ENCODE measurements at places on chromosomes 2 and 18.

GRCh38 chr2:101036562-101036961 lies 34.5 kb downstream of the RPL31 start:
- no peak for DNase-seq
- H3K27ac ChIP-seq, result no peak overlapping the region
- no peaks in the 10 kb centered on the region for H3K36me3 ChIP-seq
- H3K27me3 ChIP-seq, result no peaks in the 10 kb centered on the region

DNA sequence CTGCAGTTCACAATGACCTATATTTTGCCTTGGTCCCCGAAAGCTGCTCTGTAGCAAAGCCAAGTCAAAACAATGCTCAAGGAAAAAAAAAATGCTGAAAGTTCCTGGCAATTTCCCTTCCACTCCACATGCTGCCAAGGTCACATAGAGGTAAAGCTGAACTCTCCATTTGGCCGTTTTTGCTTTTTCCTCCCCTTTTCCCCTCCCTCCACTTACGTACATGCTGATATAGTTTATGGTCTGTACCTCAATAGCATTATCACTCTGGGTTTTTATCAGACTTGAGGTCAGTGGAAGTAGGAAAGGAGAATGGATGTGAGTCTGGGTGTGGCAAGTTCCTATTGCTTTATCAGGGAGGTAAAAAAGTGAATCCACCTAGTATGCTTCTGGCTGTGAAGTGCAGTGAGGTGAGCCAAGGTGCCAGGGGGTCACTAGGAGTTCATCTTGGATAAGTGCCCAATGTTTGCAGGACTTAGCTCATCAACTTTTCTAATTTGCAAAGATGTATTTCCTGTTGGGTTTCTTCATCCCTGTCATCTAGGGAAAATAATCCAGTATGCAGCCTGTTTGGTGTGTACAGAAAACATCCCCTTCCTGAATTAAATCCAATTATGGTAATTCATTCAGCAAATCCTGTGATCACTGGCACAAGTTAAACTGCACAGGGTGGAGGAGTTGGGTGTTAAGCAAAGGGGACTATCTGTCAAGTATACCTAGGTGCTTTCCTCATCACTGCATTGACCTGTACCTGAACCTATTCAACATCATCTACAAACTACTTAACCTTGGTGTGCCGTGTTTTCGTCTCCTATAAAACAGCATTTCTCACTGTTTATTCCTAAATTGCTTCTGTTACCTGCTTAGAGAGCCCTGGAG lies 124.3 kb upstream of the CYP26B1 start:
- no peak overlapping the region for H3K4me3 ChIP-seq
- no peak overlapping the region for H3K27ac ChIP-seq
- H3K4me1 ChIP-seq, result no peaks in the 10 kb centered on the region
- no peaks in the 10 kb centered on the region for H3K27me3 ChIP-seq

GRCh38 chr2:40511661-40512213 lies 59.8 kb upstream of the SLC8A1 start:
- H3K36me3 ChIP-seq, result no peaks in the 10 kb centered on the region
- H3K4me3 ChIP-seq, result no peak overlapping the region
- no peak overlapping the region for H3K27ac ChIP-seq

GRCh38 chr2:240021488-240022104 lies 3.5 kb downstream of the NDUFA10 start:
- peaks cover 23% of the 10 kb centered on the region for H3K36me3 ChIP-seq
- no peak overlapping the region for H3K4me3 ChIP-seq
- no peak overlapping the region for H3K27ac ChIP-seq
- H3K4me1 ChIP-seq, result peaks cover 21% of the 10 kb centered on the region
- no peaks in the 10 kb centered on the region for H3K27me3 ChIP-seq
- peak; percentile 74 for DNase-seq

- peaks cover 53% of the 10 kb centered on the region for H3K36me3 ChIP-seq
- peak overlapping the region; percentile 79 for H3K4me3 ChIP-seq
- no peaks in the 10 kb centered on the region for H3K27me3 ChIP-seq
- DNase-seq, result no peak
- peak overlapping the region; percentile 75 for H3K27ac ChIP-seq
Measured at GRCh38 chr2:240558236-240558761, 511 bp upstream of the ANKMY1 start.

DNA sequence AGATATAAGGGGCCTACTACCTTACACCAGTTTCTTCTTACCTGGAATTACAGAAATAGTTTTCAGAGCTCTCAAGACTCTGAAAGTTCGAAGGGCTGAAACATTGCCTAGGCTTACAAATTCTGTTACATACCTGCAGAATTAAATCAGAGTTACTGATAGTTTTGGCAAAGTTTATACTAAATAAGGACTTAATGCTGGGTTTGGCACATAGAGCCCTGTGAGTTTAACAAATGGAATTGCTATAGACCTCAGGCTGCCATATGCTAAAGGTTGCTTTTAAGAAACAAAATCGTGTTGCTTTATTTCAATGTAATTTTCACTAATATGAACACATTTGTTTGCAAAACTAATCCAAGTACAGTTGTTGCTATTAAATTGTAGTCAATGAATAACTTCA lies 40.1 kb downstream of the SCN3A start:
- H3K27ac ChIP-seq, result no peak overlapping the region
- no peaks in the 10 kb centered on the region for H3K27me3 ChIP-seq
- H3K36me3 ChIP-seq, result no peaks in the 10 kb centered on the region
- H3K4me1 ChIP-seq, result no peaks in the 10 kb centered on the region
- no peak overlapping the region for H3K4me3 ChIP-seq
- no peak for DNase-seq

GRCh38 chr2:1479346-1479745 lies 66.1 kb downstream of the TPO start:
- H3K36me3 ChIP-seq, result no peaks in the 10 kb centered on the region
- H3K27me3 ChIP-seq, result no peaks in the 10 kb centered on the region
- no peak for DNase-seq
- H3K4me3 ChIP-seq, result no peak overlapping the region
- H3K4me1 ChIP-seq, result no peaks in the 10 kb centered on the region

DNA sequence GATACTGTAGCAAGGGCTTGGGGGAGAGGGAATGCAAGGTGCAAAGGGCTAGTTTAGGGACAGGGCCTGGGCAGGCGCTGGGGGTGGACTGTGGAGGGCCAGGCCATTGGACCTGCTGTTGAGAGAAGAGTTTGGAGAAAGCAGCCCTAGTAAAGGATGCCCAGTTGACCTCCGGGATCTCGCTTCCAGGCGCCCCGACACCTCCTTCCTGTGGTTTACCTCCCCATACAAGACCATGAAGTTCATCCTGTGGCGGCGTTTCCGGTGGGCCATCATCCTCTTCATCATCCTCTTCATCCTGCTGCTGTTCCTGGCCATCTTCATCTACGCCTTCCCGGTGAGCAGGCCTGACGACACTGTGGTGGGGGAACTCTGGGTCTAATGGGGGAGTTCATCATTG lies 229.0 kb downstream of the DYSF start:
- peaks cover 3% of the 10 kb centered on the region for H3K27me3 ChIP-seq
- H3K36me3 ChIP-seq, result no peaks in the 10 kb centered on the region
- H3K4me3 ChIP-seq, result no peak overlapping the region
- DNase-seq, result no peak
- H3K27ac ChIP-seq, result no peak overlapping the region
- no peaks in the 10 kb centered on the region for H3K4me1 ChIP-seq

DNA sequence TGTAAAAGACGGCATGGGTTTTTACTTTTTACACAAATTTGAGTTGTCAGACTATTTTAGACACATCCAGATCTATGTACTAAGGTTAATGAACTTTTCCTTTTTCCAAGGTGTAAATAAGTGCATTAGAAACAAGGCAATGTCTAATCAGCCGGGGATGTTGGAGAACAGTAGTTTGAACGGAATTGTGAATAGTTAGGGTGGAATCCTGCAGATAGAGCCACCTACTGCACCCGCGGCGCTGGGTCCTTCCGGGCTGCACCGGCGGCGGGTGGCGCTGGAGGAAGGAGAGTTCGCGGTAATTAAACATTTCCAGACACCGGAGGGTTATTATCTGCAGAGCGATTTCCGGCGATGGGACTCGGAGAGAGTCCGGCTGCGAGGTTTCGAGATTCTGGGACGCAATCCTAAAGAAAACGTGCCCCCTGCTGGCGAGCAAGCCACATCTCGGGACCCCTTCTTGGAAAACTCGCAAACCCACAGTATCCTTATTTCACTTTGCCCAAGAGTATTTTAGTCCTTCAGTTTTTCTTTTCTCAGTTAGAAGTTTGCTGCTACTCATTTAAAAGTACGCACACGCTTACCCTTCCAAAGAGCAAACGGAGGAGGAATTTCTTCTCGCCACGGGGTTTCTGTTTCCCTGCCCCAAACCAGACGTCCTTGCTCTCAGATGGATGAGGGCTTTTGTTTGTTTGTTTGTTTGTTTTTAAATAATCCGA lies 4.5 kb upstream of the OSR1 start:
- peaks cover 31% of the 10 kb centered on the region for H3K4me1 ChIP-seq
- H3K27ac ChIP-seq, result peak overlapping the region; percentile 74
- peaks cover 89% of the 10 kb centered on the region for H3K27me3 ChIP-seq
- peak overlapping the region; percentile 88 for H3K4me3 ChIP-seq

All from activated CD4-positive, alpha-beta T cell treated with anti-CD3 and anti-CD28 coated beads, Interleukin-2, amount 10 ng/mL, durations not matched to agents 7 days and 5 days (primary cell).